Left cardiac atrium (tissue), 4 donors: ENCODE measurements at places on chromosomes 1 and 21. TPM values are rescaled to one million over a fixed set of nuclear protein-coding genes. Genes with fewer than 3 reads are reported as not detected.

DNA sequence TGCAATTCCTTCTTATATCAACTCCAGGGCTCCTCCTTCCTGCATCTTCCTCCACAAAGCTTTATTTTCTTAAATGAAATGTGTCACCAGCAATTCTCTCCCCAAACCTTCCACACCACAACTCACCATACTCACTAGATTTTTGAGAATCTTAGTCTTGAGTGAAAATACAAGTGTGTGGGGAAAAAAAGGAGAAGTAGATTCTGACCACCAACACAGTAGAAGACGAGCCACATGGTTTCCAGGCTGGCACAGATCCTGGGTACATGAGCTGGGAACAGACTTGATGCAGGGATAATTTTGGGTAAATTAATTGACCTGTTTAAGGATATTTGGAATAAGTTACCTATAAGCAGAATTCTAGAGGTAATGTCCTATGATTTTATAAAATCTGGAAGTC lies 72.8 kb upstream of the KCNJ15 start:
- no peak for DNase-seq

GRCh38 chr1:210635108-210635507 lies 306.4 kb downstream of the HHAT start:
- no peak for DNase-seq

GRCh38 chr1:38991638-38992411 lies 749 bp downstream of the AKIRIN1 start:
- peak; percentile 59 for DNase-seq

GRCh38 chr1:110233861-110234260 lies 23.7 kb downstream of the KCNC4 start:
- no peak for DNase-seq

GRCh38 chr21:44704636-44705001 lies 6.8 kb downstream of the TSPEAR start:
- DNase-seq: no peak

- DNase-seq: no peak
These were observed 731.6 kb downstream of the MATN1 start for GRCh38 chr1:29991815-29992214.

GRCh38 chr1:43763497-43763973 lies 56.2 kb downstream of the ST3GAL3 start:
- peak; percentile 54 for DNase-seq

GRCh38 chr21:40016667-40017066 lies 149.4 kb downstream of the PCP4 start:
- DNase-seq: no peak

DNA sequence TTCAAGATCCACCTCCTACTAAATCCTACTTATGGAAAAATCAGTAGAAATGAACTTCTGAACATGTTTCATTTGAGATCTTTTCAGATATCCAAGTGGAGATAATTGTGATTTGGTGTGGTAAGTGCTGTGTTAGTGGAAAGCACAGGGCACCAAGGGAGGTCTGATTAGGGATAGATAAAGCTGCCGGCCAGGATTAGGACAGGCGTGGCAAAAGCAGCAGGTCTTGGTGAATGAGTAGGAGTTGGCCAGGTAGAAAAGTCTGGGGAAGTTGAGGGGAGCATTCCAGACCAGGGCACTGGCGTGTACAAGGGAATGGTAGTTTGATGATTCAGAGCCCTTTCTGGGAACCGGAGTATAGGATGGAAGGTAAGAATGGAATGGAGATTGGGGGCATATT lies 47.8 kb downstream of the AZIN2 start:
- no peak for DNase-seq

GRCh38 chr21:42337276-42337675 lies 13.5 kb downstream of the TFF2 start:
- no peak for DNase-seq

GRCh38 chr1:40896482-40896881 lies 34.3 kb upstream of the CITED4 start:
- no peak for DNase-seq

DNA sequence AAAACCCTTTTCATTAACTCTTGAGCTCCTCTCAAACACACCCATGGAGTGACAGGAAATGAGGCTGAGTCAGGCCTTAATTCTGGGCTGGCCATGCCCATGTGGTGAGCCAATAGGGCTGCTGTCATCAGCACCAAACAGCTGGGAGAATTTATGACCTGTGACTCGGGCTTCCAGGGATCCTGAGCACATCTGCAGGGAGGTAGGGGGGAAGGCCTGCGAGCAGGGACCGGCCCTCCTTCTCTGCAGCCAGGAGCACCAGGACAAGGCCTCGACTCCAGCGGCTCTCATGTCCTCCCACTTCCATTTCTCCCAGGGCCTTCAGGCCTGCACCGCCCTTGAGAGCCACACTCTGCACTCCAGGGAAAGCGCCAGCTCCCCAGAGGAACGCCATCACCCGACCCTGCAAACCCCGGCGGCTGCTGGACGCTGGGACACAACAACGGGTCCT lies 14.6 kb downstream of the RIPK4 start:
- DNase-seq: no peak

DNA sequence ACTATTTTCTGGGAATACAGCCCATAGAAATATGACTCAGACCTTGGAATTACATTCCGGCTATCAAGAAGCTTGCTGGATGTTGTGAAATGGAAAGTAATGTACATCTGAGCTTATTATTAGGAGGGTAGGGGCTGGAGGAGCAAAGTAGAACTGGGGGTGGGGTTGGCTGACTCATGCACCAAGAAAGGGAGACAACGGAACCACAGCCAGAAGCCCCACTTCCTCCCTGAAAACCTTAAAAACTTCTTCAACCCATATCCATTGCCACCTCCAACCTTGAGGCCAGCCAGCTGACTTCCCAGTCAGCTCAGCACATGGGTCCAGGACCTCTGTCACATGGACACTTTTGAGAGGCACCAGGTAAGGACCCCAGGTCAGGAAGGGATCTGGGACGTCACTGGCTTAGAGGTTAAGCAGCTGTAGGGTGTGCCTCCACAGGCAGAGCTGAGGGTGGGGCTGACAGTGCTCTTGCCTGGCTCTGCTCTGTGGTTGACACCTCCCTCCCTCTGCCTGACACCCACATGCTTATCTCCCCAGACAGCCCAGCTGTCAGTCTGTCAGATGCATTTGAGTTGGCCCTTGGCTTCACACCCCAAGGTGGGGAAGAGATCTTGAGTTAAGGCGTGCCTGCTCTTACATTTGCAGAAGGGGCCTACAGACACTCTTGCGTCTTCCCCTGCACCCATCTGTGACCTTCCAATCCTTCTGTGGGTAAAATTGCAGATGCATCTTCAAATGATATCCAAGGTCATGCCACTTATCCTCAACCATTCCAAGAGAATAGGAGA lies 5.7 kb upstream of the ZNF683 start:
- DNase-seq: peak; percentile 40

DNA sequence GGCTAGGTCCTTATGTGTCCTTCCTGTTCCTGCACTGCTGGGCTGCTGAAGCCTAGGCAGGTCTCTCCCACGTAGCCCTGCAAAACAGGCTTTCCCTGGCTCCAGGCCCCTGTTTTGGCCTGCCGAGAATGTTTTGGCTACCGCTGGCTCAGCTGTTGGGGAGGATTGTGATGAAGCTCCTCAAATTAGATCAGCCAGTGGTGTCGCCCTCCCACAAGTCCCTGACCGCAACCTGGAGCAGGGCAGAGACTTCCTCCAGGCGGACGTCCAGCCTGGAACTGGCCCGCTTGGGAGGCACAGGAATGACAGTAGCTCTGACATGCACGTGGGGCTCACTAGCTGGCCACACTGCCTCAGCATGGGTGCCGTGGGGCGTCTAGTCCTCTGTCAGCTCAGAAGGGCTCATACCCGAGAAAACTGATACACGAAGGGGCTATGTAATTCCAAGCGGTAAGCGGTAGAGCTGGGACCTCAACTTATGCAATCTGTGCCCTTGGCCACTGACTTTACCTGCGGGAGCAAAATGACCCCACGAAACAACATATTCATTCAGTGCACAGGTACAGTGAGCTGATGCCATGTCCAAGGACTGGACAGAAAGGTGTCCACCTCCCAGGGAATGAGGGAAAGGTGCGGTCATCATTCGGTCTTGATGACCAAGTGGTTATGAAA lies 26.6 kb downstream of the DHRS3 start:
- DNase-seq: peak; percentile 72

Gene RPTN
- not detected for total RNA-seq

Gene HSPG2
- total RNA-seq: 608 TPM

Gene FCGR3B
- total RNA-seq: 2.4 TPM

Gene NR5A2
- total RNA-seq: 2.1 TPM

Gene KCNJ15
- total RNA-seq: 1.3 TPM

Gene TNNI3K
- total RNA-seq: 4.8 TPM

Gene FGGY
- total RNA-seq: 14.0 TPM

Gene ADAM30
- total RNA-seq: not detected
